Prostate gland (tissue), 2 donors: ENCODE measurements at places on chromosomes 1 and 21. TPM values are rescaled to one million over a fixed set of nuclear protein-coding genes. Genes with fewer than 3 reads are reported as not detected.

The FAM78B gene
- 11.0 TPM for total RNA-seq

DNA sequence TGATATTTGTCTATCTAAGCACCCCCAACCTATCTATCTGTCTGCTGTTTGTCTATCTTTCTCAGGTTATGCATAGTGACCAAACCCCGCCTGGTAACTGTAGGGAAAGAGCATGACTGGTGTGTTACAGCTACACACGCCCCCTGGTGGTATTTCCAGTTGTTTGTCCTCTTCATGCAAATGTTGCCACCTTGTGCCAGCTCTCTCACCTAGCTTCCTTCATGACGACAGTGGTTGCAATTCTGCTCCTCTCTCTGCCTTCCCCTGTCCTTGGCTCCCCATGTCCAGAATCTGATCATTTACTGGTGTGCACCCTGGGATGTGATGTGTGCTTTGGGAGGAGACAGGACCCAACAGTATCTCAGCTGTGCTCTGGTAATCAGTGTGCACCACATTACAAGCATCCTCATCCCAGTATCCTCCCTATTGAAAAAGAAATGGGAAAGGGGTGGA is 8.1 kb upstream of the INKA2 start:
- H3K4me1 ChIP-seq, result no peaks in the 10 kb centered on the region
- no peak overlapping the region for H3K27ac ChIP-seq

DNA sequence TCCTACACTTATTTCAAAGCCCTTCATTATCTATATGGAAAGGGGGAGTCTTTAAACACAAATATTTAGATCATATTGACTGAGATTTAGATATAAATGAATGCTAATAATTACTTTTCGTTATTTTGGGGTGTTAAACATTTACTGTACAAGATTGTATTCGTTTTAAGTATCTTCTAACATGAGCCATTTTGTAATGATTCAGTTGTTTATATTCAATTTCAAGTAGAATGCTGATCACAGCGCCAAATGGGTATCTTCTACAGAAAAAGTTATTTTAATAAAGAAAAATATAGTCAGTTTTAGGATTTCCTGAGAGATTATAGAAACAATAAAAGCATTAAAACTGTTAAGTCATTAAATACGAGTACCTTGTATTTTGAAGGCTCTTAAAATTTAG is 104.5 kb upstream of the HNRNPU start:
- peaks cover 6% of the 10 kb centered on the region for H3K4me1 ChIP-seq
- H3K27me3 ChIP-seq, result no peaks in the 10 kb centered on the region
- H3K36me3 ChIP-seq, result no peaks in the 10 kb centered on the region
- peak overlapping the region; percentile 99 for H3K27ac ChIP-seq
- peak overlapping the region; percentile 74 for H3K4me3 ChIP-seq

- H3K4me1 ChIP-seq, result no peaks in the 10 kb centered on the region
- no peaks in the 10 kb centered on the region for H3K27me3 ChIP-seq
- DNase-seq, result no peak
- no peak overlapping the region for H3K27ac ChIP-seq
- no peaks in the 10 kb centered on the region for H3K36me3 ChIP-seq
Measured at GRCh38 chr1:165877940-165878556, 50.6 kb downstream of the UCK2 start.

- DNase-seq, result peak; percentile 39
- H3K4me1 ChIP-seq, result no peaks in the 10 kb centered on the region
- no peaks in the 10 kb centered on the region for H3K36me3 ChIP-seq
- no peaks in the 10 kb centered on the region for H3K27me3 ChIP-seq
Measured at GRCh38 chr1:31412732-31413404, at the start of gene SERINC2. Gene SERINC2 (plus strand): TSS chr1:31413213. CDS start chr1:31413266, 53 bp downstream.
